H7 (cell line): ENCODE measurements at places on chromosomes 12 and 14.

GRCh38 chr12:105858981-105859710, 279.6 kb downstream of the NUAK1 start:
- no peak for DNase-seq

- peak; percentile 41 for DNase-seq
These were observed 12.3 kb upstream of the LBHD2 start for GRCh38 chr14:103071544-103072251.

DNA sequence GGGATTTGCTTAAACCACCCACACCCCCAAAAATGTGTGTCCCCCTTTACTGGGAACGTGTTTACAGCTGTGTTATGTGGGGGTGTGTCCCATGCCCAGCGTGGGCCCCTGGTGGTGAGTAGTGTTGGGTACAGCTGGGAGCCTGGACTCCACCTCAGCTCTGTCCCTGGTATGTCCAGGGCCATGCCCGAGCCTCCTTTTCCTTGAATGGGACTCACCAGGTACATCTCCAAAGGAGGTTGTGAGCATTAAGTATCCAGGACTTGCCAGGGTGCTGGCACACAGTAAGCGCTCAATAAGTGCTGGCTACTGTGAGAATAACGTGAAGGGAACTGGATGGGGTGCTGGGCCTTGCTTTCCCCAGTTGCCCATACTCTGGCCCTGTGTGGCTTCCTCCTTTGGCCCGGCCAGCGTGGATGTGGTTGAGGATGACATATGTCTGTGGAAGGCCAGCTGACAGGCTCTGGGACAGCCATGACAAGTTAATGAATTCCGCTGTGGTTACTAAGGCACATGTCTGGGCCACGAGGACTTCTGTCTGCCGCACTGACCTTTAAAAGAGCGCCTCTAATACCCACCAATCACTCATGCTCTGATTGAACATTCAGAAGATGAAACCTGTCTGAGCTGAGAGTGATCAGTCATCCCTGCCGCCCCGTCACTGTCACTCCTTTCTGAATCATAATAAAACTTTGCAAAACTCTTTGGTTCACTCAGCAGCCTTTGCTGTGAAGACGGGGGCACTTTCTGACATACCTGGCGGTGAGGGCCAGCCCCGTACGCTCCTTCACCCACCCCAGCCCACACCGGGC, 74.7 kb downstream of the DIO3 start:
- DNase-seq, result no peak

- no peak for DNase-seq
These were observed 75.9 kb upstream of the ZDHHC17 start for GRCh38 chr12:76687981-76688380.

DNA sequence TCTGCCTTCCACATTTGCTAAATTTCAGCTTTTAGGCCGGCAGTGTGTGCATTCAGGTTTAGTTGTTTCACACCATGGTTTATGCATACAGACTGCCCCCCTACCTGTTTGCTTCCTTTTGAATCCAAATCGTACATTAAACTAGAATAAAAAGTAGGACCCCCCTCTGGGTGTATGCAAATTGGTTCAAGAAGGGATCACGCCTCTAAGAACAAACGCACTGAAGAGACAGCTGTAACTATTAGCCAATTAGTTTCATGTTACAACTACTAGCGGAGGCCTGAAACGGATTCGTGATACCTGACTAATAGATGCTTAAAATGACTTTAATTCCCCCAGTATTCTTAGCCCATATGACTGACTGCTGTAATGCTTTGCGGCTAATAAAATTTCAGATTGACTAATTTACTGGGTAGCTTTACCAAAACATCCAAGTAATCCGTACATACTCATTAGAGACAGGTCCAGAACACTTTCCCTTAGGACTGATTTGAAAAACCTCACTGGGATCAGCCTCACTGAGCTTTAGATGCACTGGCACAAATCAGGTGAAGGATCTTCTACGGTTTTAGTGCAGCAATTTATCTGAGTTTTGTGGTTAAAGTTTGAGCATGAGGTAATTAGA, 411.8 kb downstream of the NPAS3 start:
- DNase-seq, result no peak

DNA sequence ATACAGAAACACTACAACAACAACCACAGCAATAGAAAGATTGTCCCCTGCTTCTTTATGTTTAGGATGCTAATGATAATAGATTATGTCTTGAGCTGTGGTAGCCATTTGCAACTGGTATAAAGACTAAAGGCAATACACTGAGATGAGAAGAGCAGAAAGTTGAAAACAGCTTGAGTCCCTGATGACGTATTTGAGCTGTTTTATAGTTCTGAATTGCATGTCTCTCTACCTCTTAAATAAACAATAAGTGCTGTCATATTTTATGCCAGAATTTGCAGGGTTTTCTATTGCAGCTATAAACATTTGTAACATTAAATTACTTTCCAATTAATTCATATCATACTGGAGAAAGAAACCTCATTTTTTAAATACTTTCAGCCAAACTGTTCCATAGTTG, 1242.0 kb downstream of the LRFN5 start:
- DNase-seq, result no peak

DNA sequence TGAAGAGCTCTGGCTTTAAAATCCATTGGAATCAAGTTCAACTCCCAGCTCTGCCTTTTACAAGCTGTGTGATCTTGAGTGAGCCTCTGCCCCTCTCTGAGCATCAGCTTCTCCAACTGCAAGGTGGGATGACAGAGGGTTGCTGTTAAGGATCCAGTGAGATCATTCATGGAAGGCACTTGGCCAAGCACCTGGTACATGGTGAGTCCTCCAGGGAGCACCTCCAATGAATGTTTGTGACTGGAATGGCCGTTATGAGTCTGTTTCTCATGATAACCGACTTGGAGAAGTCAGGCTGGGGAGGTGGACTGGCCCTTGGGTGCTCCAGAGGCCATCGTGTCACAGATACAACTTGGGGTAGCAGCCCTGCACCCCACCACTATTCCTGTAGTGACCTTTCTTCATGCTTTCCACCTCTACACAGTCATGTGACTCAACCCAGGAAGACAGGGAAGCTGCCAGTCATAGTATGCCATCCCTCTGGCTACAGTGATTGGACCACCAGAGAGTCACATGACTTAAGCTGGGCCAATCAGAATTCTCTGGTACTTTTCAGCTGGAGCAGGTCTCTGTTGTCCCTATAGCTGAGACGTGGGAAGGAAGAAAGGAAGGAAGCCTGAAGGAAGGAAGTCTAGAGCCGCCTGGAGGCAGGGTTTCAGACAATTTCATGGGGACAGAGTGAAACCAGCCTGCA, 146.5 kb upstream of the MYL2 start:
- peak; percentile 81 for DNase-seq

- DNase-seq, result no peak
These were observed 134.9 kb upstream of the FRMD6 start for GRCh38 chr14:51516706-51517395.

- no peak for DNase-seq
These were observed 42.9 kb upstream of the ANKS1B start for GRCh38 chr12:100027671-100028070.

DNA sequence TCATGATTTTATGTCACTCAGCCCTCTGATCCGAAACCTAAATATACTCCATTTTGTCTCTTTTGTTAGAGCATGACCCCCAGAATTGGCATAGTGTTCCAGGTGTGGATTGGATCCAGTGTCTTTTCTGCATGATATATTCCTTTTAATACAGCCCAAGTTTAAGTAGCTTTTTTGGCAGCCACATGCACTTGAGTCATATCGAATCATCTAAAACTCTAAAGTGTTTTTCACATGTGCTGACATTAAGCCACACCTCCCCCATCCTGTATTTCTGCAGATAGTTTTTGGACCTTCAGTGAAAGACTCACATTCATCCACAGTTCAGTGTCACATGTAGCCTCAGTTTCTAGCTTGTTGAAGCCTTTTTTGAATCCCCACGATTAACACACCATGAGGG, 30.6 kb downstream of the BORCS5 start:
- DNase-seq, result no peak

DNA sequence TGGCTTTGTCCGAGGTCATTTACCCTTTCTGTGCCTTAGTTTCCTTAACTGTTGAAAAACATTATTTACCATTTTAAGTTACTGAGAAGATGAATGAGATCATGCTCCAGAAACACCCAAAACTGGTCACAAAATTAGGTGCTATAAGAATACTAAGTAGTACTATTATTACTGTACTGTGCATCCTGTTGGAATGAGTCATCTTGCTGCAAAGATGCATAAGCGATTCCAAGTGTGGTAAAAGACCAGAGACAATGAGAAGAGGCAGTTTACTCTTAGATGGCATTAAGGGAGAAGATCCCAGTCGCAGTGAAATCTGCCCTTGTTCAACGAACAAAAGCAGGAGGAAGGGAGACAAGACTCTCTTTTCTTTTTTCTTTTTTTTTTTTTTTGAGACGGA, 4.2 kb upstream of the PLEKHA5 start:
- DNase-seq, result no peak

GRCh38 chr12:133105620-133106019, 24.5 kb downstream of the ZNF891 start:
- no peak for DNase-seq

GRCh38 chr14:100783630-100784370, 42.1 kb upstream of the MEG3 start:
- DNase-seq, result no peak

- peak; percentile 10 for DNase-seq
These were observed 822 bp upstream of the SOX5 start for GRCh38 chr12:23950210-23950774.
